ENCODE measurements at places on chromosomes 5 and 9.

DNA sequence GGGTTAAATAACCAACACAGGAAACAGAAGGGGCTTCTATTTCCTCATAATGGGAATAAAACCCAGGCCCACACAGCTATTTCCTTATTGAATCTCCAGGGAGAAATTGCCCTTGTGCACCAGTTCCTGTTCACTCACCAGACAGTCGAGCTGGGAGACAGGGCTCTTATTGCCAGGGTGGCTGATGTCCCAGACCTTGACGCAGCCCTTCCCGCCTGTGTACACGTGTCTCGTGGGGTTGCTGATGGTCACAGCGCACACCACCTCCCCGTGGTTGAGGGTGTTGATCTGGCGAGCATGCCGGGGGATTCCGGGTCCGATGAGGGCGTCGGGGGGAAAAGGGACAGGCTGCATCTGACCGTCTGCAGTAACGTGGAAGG lies 96.5 kb downstream of the TLE1 start:
- no peak for DNase-seq

DNA sequence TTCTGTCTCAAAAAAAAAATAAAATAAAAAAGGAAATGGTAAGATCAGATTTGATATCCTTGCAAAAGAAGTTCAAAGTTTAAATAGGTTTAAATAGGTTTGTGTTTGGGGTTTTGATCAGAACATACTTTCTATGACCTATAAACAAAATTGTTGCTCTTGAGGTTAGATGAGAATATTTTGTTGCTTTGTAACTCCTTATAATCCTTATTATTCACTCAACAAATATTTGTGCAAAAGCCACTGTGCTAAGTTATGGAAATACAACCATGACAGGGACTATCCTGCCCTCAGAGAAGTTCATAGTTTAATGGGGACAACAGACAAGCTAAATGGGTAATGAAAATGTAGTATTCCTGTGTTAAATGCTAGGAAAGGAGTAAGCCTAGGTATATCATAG lies 71.5 kb downstream of the INVS start:
- no peak for DNase-seq

DNA sequence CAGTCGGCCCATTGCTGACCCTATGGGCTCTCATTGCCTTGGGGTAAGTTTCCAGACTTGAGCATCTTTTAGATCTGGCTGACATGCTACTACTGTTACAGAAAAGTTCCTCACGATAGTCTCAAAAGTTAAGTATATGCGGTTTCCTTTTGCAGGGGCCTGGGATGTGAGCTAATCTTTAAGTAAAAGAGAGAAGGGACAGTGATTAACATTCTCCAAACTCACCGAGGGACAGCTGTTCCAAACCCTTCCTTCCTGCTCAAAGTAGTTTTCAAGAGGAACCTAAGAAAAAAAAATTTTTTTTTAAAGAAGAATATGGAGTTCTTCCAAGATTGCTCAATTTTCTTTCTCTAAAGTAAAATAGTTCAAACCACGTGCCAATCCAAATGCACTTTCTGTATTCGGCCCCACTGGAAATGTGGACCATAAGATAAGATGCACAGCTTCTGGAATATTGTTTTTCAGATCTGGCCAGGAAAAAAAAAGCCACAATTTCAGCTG lies 168.0 kb upstream of the SPRY4 start:
- DNase-seq = no peak

DNA sequence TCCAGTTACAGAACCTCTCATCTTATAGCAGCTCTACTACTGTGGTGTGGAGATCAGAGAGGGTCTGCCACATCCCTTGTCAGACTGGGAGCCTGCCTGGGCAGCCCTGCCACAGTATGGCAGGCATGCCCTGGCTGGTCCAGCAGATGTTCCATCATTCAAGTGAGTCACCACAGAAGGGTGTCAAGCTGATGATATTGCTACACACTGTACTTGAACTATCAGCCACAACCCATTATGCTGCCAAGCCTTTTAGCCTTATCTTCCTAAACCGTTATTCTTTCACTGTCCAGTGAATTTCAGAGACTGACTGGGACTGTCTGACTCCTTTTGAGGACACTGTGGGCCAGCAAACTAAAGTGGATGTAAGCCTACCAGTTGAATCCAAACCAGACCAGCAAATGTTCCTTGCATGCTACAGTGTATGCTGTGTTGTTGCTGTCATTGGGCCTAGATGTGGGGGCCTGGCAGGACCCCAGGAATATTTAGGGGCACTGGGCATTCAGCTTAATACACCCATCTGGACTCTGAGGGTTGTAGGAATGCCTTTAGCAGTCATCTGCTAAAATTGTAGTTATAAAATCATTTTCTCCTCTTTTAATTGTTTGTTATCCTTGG lies 202.6 kb downstream of the NR3C1 start:
- DNase-seq = peak; percentile 34

DNA sequence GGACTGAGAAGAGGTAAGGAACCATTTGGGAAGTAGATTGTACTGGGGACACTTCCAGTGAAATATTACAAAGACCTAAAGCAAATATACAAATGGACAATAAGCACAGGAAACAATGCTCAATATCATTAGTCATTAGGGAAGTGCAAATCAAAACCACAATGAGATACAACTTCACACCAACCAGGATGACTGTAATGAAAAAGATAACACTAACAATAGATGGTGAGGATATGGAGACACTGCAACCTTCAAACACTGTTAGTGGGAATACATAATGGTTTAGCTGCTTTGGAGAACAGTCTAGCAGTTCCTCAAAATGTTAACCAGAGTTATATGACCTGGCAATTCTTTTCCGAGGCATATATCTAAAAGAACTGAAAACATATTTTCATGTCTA lies 149.7 kb downstream of the TRPM3 start:
- no peak for DNase-seq

All from DMS53 (cell line).